ENCODE measurements at places on chromosomes 4 and X. TPM values are rescaled to one million over a fixed set of nuclear protein-coding genes. Genes with fewer than 3 reads are reported as not detected.

Gene MAB21L2
- total RNA-seq = 33.3 TPM

GRCh38 chr4:101969965-101970364 lies 179.4 kb downstream of the BANK1 start:
- no peak for DNase-seq

DNA sequence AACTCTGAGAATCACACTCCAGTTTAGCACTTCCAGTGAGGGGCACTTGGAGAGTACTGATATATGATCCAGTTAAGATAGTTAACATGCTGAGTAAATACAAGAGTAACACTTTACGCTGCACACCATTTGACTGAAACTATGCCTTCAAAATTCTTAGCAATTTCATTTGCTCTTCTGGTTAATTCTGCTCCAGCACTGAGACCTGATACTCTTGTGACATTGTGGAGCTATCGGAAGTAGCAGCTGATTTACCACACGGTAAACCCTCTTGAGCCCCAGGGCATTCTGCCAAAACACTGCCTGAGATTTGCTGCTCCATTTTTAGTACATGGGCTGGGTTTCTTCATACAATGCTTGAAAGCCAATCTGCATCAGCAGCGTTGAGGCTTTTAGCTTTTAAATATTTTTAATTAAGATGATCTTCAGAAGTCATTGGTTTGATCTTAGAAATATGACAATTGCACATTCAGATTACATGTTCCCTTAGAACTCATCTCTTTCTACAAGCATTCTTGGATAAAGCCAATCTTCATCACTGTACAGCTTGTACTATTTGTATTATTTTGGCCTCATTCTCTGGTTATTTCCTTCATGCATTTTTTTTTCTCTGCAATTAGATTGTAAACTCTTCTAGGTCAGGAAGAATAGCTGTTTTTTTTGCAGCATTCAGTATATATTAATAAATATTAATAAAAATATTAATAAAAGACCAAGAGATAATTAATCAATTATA lies 67.8 kb upstream of the ETNPPL start:
- DNase-seq = no peak

- no peak for DNase-seq
Measured at GRCh38 chrX:43892336-43892870, 10.2 kb upstream of the MAOB start.

Gene LEF1
- 7.7 TPM for total RNA-seq

- peak; percentile 74 for DNase-seq
Measured at GRCh38 chr4:6277935-6278800, 8.5 kb downstream of the WFS1 start.

DNA sequence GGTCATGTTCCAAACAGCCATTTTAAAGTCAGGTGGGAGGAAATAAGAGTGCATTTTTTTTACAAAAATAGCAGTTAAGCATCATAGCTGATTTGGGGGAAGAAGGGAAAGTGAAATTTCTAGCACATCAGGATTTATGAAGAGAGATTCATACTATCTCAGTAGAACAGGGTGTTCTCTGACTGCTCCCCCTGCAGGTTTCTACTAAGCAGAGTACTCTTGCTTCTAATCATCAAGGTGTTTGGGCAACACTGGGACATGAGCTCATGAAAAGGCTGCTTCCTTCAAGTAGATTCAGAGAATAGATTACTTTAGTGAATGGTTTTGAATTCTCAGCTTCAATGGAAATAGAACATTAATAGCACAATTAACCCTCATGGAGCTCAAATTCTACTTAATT lies 591.4 kb upstream of the PCDH10 start:
- DNase-seq = no peak

GRCh38 chr4:147590249-147590920 lies 26.8 kb upstream of the TMEM184C start:
- no peak for DNase-seq

DNA sequence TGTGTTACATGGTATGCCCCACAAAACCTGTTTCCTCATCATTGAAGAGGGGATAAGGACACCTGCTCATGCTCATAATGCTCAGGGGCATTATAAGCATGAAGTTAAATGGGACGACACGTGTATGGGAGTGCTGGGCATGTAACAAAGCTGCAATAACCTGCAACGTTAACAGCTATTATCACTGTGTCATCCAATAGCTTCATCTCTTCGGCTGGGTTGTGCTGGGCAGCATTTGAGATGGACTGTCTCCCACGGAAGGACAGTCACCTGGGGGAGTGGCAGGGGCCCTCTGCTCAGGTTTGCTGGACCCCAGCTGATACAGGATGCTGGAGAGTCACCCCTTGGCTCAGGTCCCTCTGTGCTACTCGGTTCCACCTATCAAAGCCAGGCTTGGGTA lies 94.5 kb downstream of the NSUN7 start:
- no peak for DNase-seq

DNA sequence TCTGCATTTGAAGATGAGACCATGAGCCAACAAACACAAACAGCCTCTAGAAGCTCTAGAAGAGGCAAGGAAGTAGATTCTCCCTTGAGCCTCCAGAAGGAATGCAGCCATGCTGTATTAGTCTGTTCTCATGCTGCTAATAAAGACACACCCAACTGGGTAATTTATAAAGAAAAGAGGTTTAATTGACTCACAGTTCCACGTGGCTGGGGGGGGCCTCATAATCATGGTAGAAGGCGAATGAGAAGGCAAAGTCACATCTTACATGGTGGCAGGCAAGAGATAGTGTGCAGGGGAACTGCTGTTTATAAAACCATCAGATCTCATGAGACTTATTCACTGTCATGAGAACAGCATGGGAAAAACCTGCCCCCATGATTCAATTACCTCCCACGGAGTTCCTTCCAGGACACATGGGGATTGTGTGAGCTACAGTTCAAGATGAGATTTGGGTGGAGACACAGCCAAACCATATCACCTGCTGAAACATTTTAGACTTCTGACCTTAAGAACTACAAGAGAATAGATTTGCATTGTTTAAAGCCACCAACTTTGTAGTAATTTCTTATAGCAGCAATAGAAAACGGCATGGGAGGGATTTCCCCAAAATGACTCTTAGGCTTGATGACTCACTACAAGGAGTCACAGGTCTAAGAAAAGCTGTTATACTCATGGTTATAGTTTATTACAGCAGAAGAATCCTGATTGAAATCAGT lies 284.4 kb upstream of the SFRP2 start:
- DNase-seq = no peak

- peak; percentile 30 for DNase-seq
Measured at GRCh38 chr4:124167602-124168001, 544.9 kb downstream of the ANKRD50 start.

DNA sequence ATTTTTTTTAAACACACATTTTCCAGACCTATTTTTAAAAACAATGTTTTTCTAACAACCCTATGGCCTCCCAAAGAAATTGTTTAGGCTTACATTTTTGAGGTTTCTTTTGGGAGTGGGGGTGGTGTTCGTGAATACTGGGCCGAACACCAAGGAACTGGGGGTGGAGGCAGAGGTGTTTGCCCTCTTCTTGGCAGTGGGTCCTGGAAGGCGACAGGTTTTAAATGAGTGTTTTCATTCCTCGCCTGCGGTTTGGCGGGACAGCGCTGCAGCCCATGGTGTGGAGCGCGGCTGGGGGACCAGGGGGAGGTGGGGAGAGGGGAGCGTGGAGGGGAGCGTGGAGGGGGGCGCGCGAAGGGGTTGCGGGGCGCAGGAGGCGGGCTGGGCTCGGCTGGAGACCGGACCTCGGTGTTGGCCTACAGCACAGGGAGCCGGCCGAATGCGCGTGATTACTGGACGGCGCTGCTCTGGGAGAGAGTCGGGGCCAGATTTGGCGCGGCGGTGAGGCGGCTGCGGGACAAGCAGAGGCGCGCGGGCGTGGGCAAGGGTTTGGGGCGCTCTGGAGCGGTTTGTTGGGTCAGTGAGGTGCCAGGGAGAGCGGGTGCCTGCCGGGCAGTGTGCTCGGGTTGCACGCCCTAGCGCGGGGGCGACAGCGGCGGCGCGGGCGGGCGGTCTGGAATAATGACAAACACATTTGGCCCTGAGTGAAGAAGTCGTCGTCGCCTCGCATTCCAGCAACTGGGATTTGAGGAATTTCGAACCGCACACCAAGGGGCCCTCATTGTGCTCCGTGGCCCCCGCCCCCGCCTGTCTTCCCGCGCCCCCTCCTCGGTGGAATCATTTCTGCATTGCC lies 764 bp downstream of the PDGFRA start:
- DNase-seq = peak; percentile 86

- DNase-seq = no peak
Measured at GRCh38 chr4:107247738-107248137, 211.6 kb upstream of the DKK2 start.

- DNase-seq = no peak
Measured at GRCh38 chrX:39903343-39903742, 194.4 kb downstream of the BCOR start.

Gene AMER1
- 2.5 TPM for total RNA-seq

- DNase-seq = no peak
Measured at GRCh38 chr4:24363751-24364150, 220.6 kb downstream of the DHX15 start.

DNA sequence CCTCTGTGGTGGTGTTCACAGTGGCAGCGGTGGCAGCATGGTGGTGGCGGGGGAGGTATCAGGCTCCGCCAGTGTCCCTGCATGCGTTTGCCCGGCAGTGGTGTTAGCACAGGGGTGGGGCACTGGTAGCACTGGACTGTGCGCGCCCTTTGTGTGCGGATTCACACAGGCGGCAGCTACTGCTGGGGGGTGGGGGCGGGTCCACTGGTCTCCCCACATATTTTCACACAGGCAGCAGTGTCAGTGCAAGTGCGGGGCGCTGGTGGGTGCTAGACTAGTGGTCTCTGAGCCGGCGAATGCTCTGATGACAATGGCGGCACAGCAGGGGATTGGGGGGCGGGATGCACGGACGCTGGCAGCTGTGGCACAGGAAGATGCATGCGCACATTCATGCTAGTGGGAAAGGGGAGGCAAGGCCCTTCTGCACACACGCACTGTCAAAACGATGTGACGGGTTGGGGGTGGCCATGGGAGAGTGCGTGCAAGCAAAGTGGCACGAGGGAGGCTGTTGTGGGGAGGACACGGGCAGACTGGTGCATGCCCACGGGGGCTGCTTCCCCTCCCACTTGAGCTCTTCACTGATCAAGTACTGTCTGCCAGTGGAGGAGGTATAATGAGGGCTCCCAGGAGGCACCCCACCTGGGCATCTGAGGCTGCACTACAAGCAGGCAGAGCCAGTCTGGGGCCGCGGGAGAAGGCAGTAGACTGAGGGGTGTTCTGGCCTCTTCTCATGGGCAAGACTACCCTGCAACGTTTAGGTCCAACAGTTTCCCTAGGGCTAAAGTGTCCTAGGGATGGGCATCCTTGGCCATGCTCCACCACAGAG lies 53.0 kb downstream of the POF1B start:
- DNase-seq = no peak

Gene MAGEA4
- not detected for total RNA-seq

Gene RAI2
- under 0.01 TPM for total RNA-seq

GRCh38 chr4:3221184-3221494 lies 27.8 kb upstream of the MSANTD1 start:
- peak; percentile 32 for DNase-seq

- DNase-seq = no peak
Measured at GRCh38 chr4:137638934-137639333, 106.6 kb upstream of the PCDH18 start.

DNA sequence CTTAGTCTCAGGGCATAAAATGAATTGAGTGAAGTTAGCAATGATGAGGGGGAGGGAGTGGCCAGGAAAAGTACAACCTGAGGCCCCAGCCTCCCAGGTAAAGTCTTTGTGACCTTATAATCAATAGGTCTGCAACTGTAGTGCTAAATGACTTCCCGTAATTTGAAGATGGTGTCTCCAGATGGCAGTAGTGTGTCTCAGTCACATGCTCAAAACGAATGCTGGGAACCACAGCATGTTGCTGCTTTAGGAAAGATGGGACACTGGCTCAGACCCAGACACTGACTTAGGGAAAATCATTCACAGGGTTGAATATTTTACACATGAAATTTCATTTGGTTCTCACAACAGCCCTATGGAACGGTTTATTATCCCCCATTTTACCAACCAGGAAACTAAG lies 10.3 kb downstream of the SRPX2 start:
- no peak for DNase-seq

Gene CYLC1
- total RNA-seq = not detected

DNA sequence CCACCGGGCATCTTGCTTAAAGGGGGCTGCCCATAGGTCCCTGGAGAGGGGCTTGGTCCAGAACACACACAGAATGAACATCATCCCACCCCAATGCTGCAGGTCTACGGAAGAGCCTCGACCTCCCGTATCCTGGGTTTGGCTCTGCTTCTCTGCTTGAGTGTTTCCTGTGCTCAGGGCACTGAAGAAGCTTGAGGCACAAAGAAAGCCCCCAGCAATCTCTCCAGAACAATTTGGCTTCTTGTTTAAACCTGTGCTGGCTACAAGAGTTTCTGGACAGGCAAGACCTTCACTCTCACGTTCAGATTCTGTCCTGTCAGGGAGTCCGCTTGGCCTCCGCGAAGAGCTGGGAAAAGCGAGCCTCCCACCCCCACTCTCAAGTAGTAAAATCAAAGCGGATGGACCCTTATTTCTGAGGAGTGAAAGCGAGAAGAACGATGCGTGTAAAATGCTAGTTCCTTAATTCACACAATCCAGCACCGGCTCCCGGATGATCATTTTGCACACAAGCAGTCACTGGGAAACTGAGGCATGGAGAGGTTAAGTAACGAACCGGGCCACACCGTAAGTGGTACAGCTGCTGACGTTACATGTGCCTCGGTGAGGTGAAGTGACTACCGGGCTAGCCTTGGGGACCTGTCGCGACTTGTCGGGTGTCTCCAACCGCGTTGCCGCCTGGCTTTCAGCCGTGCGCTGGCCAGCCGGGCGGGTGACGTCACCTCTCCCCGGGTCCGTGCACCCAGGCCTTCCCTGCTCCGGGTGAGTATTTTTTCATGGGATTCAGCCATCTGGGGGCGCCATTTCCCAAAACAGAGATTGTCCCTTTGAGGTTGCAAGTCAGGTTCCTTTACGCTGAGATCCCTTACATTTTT lies 3.1 kb upstream of the SFRP2 start:
- peak; percentile 77 for DNase-seq

Gene IL1RAPL2
- total RNA-seq = not detected

Gene KLHL15
- 8.3 TPM for total RNA-seq

- no peak for DNase-seq
Measured at GRCh38 chrX:125998432-125998831, 167.7 kb downstream of the DCAF12L2 start.

Gene SMPX
- total RNA-seq = not detected

- DNase-seq = no peak
Measured at GRCh38 chr4:113593400-113594230, 167.9 kb downstream of the CAMK2D start.

Gene RHOXF2B
- not detected for total RNA-seq

Gene SYNPO2
- 20.9 TPM for total RNA-seq

DNA sequence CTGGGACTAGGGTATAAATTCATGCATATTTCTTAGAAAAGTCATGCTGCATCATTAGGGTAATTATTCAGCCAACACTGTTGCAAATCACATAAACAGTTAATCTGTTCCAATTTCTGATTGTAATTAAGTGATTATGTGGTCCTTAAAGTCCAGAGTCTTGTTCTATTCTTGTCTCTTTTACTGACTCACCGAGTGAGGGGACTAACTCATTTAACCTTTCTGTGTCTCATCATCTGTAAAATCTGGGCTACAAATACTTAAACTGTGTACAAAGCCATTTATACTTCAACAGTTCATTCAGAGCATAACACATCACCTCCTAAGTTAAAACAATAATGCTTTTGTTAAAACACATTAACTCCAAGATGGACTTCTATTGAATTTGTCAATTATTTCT lies 65.4 kb upstream of the KLHL13 start:
- DNase-seq = no peak

- DNase-seq = no peak
Measured at GRCh38 chr4:158622251-158622650, 49.4 kb downstream of the C4orf46 start.

- DNase-seq = peak; percentile 1
Measured at GRCh38 chrX:16222151-16222550, 54.9 kb downstream of the MAGEB17 start.

All from osteoblast (primary cell).